ENCODE measurements at places on chromosomes 7 and 10.

GRCh38 chr10:98627711-98628110 lies 181.0 kb upstream of the HPS1 start:
- no peak for DNase-seq

GRCh38 chr10:110995301-110995700 lies 75.9 kb downstream of the SHOC2 start:
- no peak for DNase-seq

DNA sequence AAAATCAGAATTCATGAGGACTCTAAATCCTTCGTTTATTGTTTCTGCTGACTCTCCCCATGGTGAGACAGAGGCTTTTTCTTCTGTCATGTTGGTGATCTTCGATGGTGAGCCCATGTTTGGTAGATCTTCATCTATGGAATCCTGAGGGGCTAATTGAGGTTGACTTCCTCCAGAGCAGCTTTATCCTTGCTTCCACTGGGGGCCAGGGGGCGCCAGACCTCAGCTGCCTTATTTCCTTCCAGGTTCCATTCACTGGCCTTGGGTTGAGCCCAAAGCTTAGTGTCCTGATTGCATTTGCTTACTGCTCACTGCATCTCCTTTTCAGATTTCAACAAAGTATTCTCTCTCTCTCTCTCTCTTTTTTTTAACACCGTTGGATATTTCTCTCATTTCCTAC lies 80.7 kb downstream of the GCC1 start:
- DNase-seq = peak; percentile 5

DNA sequence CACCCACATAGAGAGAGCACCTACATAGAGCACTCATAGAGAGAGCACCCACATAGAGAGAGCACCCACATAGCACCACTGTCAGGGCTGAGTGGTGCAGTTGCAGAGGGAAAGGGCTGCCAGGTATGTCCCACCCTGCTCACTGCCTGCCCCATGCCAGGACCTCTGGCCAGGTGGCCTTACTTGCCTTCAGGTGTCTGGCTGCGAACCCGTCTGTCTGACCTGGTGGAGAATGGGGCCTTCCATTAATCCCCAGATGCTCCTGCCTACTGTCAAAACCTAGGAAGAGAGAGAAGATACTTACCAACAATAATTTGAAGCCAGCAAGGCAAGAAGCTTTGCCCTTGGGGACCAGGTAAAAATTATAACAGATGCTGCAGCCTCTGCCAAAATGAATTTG lies 51.1 kb downstream of the INSIG1 start:
- DNase-seq = no peak

DNA sequence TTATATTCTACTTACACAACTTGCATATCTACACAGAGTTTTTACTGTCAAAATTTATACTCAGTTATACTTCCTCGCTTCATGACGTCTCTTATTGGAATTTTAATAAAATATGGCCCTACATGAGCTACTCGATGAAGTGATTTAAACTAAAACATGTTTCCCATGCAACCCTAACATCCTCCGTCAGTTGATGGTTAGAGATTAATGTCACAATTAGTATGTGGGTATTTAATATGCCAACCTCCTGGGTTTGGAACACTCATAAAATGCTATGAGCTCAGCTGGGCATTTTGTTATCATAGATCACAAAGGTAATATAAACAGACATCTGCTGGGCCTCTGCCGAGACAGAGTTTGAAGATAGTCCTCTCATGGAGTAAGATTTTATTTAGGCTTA lies 66.5 kb downstream of the GNAT3 start:
- DNase-seq = no peak

GRCh38 chr7:100157334-100158228 lies 942 bp downstream of the TRAPPC14 start:
- DNase-seq = no peak
